Pancreas (tissue), 10 donors: ENCODE measurements at places on chromosomes 7 and 10.
A peak's percentile ranks its signal among the peaks of the same experiment; 100 is the strongest.

- H3K4me3 ChIP-seq: no peak overlapping the region
- no peaks in the 10 kb centered on the region for H3K4me1 ChIP-seq
- no peaks in the 10 kb centered on the region for H3K27me3 ChIP-seq
- H3K27ac ChIP-seq: no peak overlapping the region
Measured at GRCh38 chr7:38568497-38568896, 62.7 kb downstream of the AMPH start.

GRCh38 chr10:127485153-127485857 is 63.8 kb upstream of the NPS start:
- no peak overlapping the region for H3K27ac ChIP-seq
- no peak overlapping the region for H3K4me3 ChIP-seq
- peak; percentile 46 for DNase-seq
- peaks cover 7% of the 10 kb centered on the region for H3K27me3 ChIP-seq

DNA sequence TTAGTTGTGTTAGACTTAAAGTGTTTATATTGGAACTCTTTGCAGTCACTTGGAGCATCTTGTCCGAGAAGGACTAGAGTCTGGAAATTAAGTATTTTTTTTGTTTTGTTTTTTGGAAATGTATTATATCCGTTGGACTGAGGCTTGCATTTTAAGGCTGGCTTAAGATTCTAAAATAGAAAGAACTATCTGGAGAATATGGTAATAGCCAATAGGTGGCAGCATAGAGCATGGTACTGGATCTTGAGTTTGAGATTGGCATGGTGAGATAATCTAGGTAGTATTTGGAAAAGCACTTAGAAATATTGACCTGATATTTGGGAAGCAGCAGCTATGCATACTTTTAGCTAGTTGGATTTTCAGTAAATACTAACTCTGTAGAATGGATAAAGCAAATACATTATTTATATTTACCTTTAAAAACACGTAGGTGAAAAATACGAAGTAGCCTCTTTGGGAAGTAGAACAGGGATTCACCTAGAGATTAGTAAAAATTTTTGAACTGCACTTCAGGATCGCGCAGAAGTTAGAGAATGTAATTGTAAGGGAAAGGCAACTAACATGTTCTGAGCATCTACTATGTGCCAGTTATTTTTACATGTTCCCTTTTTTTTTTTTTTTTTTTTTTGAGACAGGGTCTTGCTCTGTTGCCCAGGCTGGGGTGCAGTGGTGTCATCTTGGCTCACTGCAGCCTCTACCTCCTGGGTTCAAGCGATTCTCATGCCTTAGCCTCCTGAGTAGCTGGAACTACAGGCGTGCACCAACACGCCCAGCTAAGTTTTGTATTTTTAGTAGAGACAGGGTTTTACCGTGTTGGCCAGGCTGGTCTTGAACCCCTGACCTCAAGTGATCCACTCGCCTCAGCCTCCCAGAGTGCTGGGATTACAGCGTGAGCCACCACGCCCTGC is 78.6 kb downstream of the LCOR start:
- DNase-seq: no peak
- H3K4me3 ChIP-seq: no peak overlapping the region
- H3K36me3 ChIP-seq: no peaks in the 10 kb centered on the region
- H3K4me1 ChIP-seq: peaks cover 16% of the 10 kb centered on the region

- H3K27me3 ChIP-seq: no peaks in the 10 kb centered on the region
- H3K4me1 ChIP-seq: no peaks in the 10 kb centered on the region
- no peak overlapping the region for H3K27ac ChIP-seq
- no peaks in the 10 kb centered on the region for H3K36me3 ChIP-seq
Measured at GRCh38 chr10:66892871-66893270, 33.0 kb upstream of the LRRTM3 start.

DNA sequence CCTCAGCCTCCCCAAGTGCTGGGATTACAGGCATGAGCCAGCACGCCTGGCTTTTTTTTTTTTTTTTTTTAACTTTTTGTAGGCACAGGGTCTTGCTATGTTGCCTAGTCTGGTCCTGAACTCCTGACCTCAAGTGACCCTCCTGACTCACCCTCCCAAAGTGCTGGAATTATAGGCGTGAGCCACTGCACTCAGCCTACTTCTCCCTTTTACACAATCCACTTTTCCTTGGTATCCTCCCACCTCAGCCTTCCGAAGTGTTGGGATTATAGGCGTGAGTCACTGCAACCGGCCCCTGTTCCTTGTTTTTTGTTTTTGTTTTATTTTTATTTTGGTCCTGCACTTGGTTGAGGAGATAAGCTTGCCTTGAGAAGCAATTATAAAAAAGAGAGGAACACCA is 75.9 kb upstream of the KMT2C start:
- no peak overlapping the region for H3K27ac ChIP-seq
- no peaks in the 10 kb centered on the region for H3K27me3 ChIP-seq
- no peaks in the 10 kb centered on the region for H3K36me3 ChIP-seq
- DNase-seq: no peak
- H3K4me1 ChIP-seq: no peaks in the 10 kb centered on the region
- no peak overlapping the region for H3K4me3 ChIP-seq

DNA sequence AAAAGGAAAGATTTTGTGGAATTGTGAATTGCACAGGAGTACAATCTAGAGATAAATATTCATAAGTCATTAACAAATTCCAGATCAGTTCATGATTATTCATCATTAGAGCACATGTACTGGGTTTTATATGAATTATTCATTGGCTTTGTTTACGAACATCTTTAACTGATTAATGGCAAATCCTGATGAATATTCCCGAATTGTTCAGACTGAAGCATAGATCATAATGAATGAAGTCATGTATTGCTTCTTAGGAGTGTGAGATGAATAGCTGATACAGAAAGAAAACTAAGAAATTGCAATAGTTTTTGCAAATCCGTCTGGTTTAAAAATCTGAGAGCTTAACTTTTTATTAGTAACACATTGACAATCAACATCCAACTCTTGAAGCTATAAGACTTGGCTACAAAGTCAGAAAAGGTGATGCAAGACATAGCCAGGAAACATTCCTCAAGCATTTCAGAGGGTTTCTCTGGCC is 183.6 kb upstream of the DGKB start:
- no peak overlapping the region for H3K27ac ChIP-seq
- H3K27me3 ChIP-seq: no peaks in the 10 kb centered on the region
- DNase-seq: no peak
- H3K4me1 ChIP-seq: no peaks in the 10 kb centered on the region

DNA sequence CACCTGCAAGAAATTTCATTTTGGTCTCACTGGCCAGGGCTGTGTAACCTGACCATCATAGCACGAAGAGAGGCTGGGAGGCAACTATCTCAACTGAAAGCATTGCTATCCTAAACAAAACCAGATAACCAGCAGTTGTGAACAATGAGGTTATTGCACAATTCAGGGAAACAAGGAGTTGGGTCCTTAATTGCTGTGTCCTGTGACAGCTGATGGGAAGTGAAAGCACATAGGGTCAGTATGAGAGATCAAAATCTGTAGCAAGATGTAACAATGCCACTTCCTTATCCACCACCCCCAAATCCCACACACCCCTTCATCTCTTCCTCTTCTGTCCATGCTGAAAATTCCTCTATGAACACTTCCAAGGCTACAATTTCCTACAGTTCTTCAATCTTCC is 80.2 kb downstream of the HTR7 start:
- peak; percentile 26 for DNase-seq
- no peaks in the 10 kb centered on the region for H3K36me3 ChIP-seq
- H3K27me3 ChIP-seq: no peaks in the 10 kb centered on the region
- no peak overlapping the region for H3K27ac ChIP-seq
- no peak overlapping the region for H3K4me3 ChIP-seq
- no peaks in the 10 kb centered on the region for H3K4me1 ChIP-seq

DNA sequence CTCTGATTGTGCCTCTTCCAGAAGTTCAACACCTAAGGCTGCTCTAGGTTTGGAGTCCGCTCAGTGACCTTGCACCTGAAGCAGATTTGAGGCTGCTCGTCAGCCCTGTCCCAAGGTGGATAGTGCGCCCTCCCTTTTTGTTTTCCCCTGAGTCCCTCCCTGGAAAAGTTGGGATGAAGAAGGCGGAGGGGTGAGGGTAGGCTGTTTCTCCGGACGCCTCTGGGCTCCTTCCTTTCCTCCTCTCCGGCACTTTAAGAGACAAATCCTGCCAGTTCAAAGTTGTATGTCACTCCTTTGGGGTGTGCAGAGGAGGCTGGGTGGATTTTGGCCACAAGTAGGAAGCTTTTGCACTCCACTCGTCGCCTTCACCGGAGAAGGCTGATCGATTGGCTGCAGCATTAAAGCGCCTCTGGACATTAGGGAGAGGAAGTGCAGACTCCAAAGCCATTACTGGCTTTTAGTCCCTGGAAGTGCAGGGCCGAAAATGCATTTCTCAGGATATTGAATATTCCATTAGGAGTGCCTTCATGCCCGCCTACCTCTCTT is 81.9 kb upstream of the PRKG1 start:
- peaks cover 14% of the 10 kb centered on the region for H3K4me1 ChIP-seq
- peak; percentile 21 for DNase-seq
- H3K36me3 ChIP-seq: no peaks in the 10 kb centered on the region

GRCh38 chr7:43752411-43752810 is 6.1 kb upstream of the BLVRA start:
- DNase-seq: no peak
- H3K4me3 ChIP-seq: no peak overlapping the region
- H3K36me3 ChIP-seq: no peaks in the 10 kb centered on the region
- no peaks in the 10 kb centered on the region for H3K4me1 ChIP-seq
- no peaks in the 10 kb centered on the region for H3K27me3 ChIP-seq
- H3K27ac ChIP-seq: no peak overlapping the region

DNA sequence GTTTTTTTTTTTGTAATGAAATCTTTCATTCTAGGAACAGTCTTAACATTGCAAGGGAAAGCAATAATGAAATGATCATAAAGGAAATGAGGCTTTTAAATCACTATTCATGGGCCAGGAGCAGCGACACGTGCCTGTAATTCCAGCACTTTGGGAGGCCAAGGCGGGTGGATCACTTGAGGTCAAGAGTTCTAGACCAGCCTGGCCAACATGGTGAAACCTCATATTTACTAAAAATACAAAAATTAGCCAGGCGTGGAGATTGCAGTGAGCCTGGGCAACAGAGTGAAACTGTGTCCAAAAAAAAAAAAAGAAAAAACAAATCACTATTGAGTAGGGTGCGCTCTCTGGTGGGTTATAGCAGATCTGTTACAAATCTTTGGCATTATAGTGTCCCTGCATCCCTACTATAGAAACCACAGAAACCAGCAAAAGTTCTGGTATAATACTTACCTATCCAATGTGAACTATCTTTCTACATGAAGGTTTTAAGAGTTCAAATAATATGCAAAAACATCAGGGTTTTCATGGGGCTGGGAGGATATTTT is 72.1 kb downstream of the GLI3 start:
- no peaks in the 10 kb centered on the region for H3K4me1 ChIP-seq
- no peak overlapping the region for H3K27ac ChIP-seq
- no peaks in the 10 kb centered on the region for H3K36me3 ChIP-seq
- no peak overlapping the region for H3K4me3 ChIP-seq
- no peak for DNase-seq

DNA sequence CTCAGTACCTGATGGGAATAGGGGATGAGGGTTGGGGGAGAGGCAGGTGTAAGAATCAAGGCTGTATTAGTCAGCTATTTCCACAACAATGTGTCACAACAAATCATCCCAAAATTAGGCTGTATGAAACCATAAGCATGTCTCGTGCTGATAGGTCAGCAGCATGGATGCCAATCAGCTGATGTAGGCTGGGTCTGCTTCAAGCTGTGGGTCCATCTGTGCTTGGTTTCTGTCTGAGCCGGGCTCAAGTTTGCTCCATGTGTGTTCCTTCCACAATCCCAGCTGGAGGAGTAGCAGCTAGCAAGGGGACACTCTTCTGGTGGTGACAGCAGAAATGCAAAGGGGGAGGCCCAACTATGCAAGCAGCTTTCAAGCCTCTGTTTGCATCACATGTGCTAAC is 97.9 kb upstream of the ZNF746 start:
- no peak overlapping the region for H3K4me3 ChIP-seq
- no peak for DNase-seq
- no peaks in the 10 kb centered on the region for H3K4me1 ChIP-seq
- H3K27me3 ChIP-seq: no peaks in the 10 kb centered on the region

- no peak overlapping the region for H3K4me3 ChIP-seq
- H3K36me3 ChIP-seq: no peaks in the 10 kb centered on the region
- no peaks in the 10 kb centered on the region for H3K4me1 ChIP-seq
- no peaks in the 10 kb centered on the region for H3K27me3 ChIP-seq
- no peak overlapping the region for H3K27ac ChIP-seq
Measured at GRCh38 chr10:29829776-29830175, 195.0 kb upstream of the SVIL start.

DNA sequence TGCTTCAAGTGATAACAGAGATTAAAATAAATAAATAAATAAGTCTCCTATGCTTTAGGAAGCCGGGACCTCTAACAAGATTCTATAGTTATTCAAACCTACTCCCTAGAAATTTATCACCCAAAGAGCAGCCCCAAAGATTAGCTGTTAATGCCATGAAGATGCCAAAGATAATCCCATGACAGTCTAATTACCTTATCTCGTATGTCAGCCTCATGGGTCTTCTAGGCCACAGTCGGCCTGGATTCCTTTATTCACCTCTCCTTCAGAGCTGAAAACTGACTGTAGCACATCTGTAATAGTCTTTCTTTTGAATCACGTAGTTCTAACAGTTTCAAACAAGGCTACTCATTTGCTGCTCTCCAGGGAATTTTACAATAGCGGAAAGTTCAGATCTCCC is 24.2 kb downstream of the COL1A2 start:
- H3K36me3 ChIP-seq: no peaks in the 10 kb centered on the region
- DNase-seq: no peak
- H3K4me1 ChIP-seq: no peaks in the 10 kb centered on the region
- H3K27ac ChIP-seq: no peak overlapping the region
- H3K4me3 ChIP-seq: no peak overlapping the region

DNA sequence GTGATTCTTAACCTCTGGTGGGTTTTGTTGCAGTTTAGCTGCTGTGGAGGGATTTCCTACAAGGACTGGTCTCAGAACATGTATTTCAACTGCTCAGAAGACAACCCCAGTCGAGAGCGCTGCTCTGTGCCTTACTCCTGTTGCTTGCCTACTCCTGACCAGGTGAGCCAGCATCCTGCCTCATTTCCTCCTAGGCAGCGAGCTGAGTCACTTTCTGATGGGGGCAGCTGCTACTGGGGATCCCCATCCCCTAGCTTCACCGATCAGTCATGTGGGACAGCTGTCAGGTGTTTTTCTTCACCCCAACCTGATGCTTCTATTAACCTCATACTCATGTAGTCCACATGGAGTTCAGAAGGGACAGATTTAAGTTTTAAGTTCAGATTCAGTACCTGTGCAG is 21.7 kb upstream of the SMO start:
- no peak for DNase-seq
- no peaks in the 10 kb centered on the region for H3K27me3 ChIP-seq
- H3K4me3 ChIP-seq: no peak overlapping the region
- H3K27ac ChIP-seq: no peak overlapping the region
- no peaks in the 10 kb centered on the region for H3K4me1 ChIP-seq

DNA sequence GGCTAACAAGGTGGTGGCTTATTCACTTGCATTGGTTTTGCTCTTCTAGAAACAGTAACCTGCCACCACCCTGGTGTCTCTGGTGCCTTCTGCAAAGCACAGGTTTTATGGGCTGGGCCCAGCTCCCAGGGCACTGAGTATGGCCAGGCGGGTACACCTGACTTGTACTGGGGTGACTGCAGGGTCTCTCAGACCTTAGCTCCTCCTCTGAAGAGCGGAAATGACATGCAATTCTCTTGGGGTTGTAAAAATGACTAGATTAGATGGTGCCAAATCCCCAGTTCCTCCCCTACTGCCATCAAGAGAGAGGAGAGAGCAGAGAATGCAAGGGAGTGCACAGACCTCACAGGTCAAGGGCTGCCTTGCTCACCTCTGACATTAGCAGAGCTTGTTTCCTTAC is 14.7 kb downstream of the ESYT2 start:
- no peak overlapping the region for H3K4me3 ChIP-seq
- no peak for DNase-seq
- no peaks in the 10 kb centered on the region for H3K36me3 ChIP-seq
- no peak overlapping the region for H3K27ac ChIP-seq
- H3K27me3 ChIP-seq: no peaks in the 10 kb centered on the region
